AG10803 (cell line): ENCODE measurements at places on chromosomes 16 and 17.
A peak's percentile ranks its signal among the peaks of the same experiment; 100 is the strongest.

DNA sequence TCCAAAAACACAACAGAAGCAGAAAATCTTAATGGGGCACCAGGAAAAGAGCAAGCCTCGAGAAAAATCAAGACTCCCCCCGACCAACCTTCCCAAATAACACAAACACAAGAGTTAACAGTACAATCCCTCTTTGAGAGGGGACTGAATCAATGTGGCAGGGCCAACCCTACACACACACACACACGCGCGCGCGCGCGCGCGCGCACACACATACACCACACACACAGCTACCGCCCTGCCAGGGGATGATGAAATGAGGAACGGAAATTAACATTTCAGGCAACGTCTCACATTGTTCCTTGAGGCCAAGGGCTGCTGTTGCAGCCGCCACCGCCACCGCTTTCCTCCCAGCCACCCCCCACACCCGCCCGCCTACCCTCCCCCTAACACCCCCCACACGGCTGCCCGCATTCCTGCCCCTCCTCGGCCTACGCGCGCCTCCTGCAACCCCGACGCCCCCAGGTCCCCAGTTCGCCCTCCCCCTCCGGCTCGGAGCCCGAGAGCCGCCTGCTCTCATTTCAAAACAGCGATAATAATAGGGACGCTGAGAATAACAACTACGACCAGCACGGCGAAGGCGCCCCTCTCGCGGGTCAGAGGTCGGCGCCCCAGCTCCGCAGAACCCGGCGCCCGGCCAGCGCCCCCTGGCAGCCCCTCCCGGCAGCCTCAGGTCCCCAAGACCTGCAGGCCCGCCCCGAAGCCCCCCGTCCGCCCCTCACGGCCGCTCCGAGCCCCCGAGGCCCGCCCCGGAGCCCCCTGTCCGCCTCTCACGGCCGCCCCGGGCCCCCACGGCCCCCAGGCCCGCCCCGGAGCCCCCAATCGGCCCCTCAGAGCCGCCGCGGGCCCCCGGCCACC is 1.1 kb downstream of the ANKRD11 start:
- peak; percentile 98 for DNase-seq

- DNase-seq = no peak
These were observed 291.7 kb downstream of the CEP112 start for GRCh38 chr17:65900216-65900615.

DNA sequence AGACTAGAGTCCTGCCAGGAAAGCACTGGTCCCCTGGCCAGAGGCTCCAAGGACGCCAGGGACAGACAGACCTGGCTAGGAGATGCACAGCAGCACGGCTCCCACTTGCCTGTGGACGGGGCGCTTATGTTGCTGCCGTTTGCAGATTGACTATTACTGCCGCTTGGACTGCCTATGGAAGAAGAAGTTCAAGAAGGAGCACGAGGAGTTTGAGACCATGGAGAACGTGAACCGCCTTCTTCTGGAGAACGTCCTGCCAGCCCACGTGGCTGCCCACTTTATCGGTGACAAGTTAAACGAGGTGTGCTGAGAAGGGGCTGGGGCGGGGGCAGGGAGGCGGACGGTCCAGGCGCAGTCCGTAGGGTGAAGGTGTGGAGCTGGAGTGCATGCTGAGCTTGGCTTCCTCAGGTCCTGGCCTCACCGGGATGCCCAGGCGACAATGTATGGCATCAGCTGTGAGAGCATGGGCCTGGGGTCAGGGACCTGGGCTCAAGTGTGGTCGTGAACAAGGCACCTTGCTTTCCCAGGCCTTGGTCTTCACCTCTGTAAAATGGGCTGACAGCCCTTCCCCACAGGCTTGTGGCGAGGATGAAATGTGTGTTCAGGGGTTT is 45.6 kb downstream of the ADCY7 start:
- DNase-seq = no peak

- DNase-seq = no peak
These were observed 2.2 kb upstream of the GFAP start for GRCh38 chr17:44917456-44917855.
